ENCODE measurements at places on chromosomes 6 and 20.

DNA sequence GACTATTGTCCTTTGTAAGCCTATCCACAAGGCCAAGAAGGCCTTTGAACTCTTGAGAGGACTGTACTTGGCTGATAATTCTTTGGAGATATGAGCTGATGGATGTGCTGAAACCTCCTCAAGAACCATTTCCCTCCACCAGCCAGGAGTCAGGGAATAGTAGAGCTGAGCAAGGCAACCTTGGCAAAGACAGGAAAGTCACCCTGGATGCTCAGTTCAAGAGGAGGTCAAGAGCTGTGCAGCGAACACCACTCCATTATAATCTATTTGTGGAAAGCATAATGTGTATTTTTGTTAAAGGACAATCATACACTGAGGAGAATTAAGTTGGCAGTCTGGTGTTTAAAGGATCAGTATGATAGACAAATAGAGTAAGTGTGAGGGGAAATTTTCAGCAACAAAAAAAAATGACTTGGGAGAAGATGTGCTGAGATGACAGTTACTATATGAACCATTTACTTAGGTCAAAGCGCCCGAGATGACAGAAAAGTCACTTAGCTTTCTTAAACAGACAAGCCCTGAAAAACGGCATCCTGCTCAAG lies 177.2 kb upstream of the COL21A1 start:
- no peak for DNase-seq

DNA sequence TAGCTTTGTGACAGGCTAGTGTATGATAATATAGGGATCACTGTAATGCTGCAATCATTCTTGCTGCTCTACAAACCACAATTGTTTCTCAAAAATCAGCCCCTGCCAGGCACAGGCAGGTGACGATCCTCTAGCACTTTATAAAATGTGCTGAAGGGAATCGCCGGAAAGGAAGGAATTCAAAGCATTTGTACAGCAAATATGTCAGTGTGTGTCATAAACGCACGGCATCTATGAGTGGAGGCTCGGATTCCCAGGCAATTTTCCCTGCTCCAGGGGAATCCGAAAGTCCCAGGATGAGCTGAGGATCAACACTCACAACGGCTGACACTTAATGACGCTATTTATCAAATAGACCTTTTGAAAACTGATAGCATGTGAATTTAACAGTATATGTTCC lies 1.4 kb downstream of the PHACTR1 start:
- no peak for DNase-seq

DNA sequence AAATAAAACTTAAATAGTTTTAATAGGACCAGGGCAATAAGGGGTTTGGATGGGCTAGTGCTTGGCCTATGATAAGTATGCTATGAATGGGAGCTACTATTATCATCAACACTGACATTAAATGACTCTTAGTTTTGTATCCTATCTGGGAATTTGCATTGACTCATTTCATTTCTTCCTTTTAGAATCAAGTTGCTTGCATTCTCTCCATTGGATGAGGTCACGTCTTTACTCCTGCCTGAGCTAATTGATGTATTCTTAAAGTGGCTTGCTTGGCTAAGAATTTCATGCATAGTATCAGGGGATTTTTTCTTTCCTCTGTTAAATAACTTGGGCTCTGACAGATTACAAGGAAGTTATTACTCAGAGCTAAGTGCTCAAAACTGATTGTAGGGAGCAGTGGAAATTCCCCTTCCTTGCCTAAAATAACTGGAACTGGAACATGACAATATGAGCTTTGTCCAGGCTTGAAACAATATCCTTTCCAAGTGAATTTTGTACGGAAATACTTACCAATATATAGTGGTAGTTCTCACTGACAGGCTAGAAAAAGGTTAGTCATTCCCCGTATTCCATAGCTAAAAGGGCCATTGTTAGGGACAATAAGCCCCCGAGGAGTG lies 169.9 kb downstream of the BCAS1 start:
- DNase-seq: no peak

DNA sequence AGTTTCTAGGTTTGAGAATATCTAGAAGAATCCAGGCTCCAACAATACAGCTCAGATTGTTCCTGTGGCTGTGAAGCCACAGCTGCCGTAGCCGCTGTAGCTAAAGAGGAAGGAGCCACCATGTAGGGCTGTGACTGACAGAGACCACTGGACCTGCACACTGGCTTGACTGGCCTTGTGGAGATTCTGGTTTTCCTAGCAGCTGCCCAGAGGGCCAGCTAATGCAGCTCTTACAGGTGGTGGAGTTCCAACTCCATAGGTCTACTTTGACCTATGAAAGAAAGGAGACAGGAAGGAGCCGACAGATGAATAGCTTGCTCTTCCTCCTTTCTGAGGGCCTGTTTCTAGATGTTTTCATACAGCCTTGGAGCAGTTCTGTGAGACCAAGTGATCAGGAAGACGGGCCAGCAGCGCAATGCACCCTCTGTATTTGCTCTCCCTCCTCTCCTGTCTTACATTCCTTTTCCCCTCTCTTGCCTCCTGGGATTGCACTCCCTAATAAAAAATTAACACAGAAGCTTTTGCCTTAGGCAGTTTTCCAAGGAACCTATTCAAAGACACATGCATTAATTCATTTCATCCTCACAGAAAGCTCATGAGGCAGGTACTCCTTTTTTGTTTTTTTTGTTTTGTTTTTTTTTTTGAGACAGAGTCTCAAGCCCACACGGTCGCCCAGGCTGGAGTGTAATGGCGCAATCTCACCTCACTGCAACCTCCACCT lies 51.8 kb upstream of the MYB start:
- DNase-seq: peak; percentile 64

DNA sequence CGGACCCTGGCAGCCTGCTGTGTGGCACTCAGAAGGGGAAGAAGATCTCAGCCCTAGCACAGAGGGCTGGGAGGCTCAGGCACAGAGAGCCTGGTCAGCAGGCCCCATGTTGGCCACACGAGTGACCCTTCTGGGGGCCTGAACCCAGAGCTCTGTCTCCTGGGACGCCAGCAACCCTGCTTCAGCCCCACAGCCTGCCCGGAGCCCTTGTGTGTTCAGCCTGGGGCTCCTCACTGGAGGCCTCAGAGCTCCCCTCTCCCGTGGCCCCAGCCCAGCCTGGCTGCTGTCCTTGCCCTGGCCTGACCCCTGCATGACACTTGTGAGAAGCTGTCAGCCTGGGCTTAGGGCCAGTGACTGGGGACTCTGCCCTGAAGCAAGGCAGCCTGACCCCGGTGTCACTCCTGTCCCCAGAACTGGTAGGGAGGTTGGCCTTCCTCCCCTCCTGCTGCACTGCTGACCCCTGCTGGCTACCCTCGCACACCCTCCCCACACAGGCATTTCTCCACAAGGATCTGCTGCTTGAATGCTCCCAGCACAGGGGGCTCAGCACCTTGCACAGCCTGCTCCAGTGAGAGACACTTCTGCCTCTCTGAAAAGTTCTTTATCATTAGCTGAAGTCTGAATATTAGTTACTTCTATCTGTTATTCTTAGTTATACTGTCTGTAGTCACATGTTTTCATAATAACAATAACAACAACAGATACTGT lies 15.4 kb upstream of the IP6K3 start:
- peak; percentile 54 for DNase-seq

- no peak for DNase-seq
Observed at GRCh38 chr6:151091571-151091970, 148.2 kb upstream of the AKAP12 start.

DNA sequence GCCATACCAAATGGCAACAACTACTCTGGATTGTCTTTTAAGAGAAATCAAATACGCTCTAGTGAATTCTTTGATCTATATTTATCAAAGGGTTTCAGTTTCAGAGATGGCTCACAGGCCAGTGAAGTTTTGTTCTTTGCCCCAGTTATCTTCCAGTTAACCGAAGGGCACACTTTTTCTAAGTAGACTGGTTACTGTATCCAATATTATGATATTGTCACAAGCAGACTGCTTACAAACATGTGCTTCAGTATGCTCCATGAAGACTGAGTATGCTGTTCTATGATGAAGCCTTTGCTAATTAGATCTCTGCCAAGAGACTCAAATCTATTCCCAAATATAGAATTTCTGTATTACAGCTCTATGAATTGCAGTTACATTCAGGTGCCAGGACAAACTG lies 181.1 kb downstream of the REV3L start:
- DNase-seq: no peak

DNA sequence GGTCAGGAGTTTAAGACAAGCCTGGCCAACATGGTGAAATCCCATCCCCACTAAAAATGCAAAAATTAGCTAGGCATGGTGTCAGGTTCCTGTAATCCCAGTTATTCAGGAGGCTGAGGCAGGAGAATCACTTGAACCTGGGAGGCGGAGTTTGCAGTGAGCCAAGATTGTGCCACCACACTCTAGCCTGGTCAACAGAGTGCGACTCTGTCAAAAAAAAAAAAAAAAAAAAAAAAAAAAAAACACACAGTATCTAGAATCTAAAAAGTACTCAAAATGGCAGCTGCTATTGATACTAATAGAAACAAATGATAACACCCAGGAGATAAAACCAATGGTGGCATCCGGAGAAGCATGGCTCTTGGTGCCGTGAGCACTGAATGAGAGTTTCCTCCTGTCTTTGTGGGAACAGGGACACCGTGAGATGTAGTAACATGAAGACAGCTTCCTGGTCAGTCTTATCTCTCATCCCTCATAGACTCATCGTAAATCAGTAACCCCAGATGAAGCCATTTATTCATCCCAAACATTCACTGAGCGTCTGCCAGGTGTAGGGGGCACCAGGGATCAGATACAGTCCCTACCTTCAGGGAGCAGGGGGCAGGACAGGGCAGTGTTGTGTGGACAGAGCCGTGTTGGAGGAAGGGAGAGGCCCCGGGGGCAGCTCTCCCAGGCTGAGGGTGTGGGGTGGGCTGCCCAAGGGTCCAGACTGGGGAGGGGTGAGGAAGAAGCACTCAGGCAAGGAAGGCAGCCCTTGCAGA lies 66.1 kb downstream of the SYNJ2 start:
- DNase-seq: no peak

- DNase-seq: no peak
Observed at GRCh38 chr6:4797587-4797986, 21.4 kb downstream of the CDYL start.

GRCh38 chr6:15447546-15448267 lies 201.8 kb downstream of the JARID2 start:
- no peak for DNase-seq

GRCh38 chr6:43290905-43291355 lies 7.1 kb upstream of the SLC22A7 start:
- DNase-seq: no peak

DNA sequence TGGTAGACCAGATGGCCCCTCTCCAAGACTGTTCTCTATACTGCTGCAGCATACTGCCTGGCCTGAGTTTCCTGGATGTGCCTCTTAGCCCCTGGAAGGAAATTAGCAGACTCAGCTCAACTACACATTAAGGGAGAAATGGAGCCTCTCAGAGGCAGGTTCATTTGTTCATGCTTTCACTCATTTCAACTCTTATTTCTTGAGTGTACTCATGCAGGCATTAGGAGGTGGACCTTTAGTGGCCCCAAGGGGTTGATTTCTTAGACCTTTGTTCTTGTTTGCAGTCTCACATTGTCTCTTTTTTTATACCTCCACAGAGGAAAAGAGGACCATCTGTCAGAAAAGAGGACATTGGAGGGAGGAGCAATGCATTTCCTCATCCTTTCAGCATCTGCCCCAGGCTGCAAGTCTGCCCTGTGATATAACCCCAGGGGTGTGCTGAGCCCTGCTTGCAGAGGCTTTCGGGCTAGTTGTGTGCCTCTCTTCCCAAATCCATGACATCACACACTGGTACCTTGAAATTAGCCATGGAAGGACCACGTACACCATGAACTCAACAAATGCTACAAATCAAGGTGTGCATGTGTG lies 456.2 kb downstream of the CD83 start:
- DNase-seq: no peak

- peak; percentile 39 for DNase-seq
Observed at GRCh38 chr20:32908334-32909292, 49.9 kb downstream of the EFCAB8 start.

- no peak for DNase-seq
Observed at GRCh38 chr6:28393912-28394662, 5.5 kb downstream of the ZSCAN12 start.

DNA sequence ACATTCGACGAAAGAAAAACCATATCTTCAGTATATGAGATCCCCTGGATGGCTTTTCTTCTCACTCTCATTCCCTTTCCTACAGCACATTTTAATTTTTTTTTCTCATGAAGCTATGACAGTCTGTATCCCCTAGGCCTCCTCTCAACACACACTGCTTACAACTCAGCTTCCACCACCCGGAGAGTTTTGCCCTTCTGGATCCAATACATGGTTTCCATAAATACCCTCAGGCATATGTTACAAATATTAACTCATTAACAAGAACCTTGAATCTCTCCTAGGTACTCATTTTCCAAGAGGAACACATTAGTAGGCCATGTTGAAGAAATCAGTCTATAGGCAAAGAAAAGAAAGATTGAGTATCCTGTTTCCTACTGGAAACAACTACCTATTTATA lies 44.0 kb downstream of the PAK5 start:
- no peak for DNase-seq

DNA sequence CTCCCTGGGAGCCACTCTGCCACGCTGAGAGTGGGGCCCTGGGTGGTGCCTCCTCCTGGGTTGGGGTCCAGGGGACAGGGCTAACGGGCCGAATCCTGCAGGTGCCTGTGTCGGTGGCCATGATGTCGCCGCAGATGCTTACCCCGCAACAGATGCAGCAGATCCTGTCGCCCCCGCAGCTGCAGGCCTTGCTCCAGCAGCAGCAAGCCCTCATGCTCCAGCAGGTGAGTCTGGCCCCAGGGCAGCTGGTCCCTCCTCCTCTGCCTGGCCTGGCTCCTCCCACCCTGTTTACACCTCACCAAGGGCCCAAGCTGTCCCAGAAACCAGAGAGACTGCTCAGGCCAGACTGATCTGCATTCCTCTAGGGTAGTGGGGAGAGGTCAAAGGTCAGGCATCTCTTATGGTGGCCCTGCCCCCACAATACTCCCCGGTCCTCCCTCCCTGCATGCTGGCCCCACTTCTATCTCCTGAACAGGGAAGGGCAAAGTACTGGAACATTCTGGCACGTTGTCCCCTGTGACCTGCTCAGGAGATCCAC lies 38.6 kb downstream of the FOXP4 start:
- DNase-seq: no peak

- no peak for DNase-seq
Observed at GRCh38 chr20:16036331-16036730, 536.9 kb downstream of the KIF16B start.

DNA sequence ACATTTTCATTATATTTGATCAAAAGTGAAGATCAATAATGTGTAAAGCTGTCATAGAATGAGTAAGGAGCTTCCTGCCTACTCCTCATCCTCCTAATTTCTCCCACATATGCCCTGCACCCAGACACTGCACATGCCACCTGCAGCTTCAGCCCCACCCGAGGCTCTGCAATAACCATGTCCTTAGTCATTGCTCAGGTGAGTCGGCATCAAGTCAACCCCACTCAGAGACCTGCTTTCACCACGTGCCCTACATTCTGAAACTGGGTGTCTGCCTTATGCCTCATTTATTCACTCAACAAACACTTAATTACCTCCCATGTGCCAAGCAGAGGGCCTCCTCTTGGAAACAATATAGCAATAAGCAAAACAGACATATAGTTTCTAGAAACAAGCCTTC lies 15.4 kb upstream of the TNFAIP3 start:
- DNase-seq: no peak
